ENCODE measurements at places on chromosomes 11 and 22.

DNA sequence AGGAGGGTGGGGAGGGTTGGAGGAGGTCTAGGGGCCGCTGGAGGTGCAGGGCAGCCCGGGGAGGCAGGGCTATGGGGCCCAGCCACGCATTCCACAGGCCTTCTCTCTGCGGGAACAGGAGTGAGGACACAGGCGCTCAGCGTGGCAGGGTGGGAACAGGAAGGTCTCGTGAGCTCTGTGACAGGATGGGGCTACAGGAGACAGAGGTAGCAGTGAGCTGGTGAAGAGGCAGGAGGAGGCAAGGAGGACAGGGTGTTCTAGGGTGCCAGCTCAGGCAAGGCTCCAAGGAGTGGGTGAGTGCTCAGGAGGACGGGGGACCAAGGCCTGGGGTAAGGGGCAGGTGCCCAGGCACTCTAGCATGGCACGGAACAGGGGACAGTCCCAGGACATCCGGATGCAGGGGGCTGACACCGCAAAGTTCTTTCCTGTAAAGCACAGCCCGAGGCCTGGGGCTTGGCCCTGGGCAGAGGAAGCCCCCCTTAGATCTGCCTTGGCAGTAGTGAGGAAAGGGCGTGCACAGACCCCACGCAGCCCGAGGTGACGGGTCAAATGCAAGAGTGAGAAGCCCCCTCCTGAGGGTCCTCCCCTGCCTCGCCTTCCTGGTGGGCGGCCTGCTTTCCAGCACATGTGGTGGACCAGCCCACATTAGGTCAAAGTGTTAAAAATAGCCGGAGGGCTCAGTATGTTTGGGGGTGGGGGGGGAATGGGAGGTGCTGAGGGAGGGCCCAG, 4.7 kb upstream of the NEAT1 start:
- peak; percentile 55 for DNase-seq

DNA sequence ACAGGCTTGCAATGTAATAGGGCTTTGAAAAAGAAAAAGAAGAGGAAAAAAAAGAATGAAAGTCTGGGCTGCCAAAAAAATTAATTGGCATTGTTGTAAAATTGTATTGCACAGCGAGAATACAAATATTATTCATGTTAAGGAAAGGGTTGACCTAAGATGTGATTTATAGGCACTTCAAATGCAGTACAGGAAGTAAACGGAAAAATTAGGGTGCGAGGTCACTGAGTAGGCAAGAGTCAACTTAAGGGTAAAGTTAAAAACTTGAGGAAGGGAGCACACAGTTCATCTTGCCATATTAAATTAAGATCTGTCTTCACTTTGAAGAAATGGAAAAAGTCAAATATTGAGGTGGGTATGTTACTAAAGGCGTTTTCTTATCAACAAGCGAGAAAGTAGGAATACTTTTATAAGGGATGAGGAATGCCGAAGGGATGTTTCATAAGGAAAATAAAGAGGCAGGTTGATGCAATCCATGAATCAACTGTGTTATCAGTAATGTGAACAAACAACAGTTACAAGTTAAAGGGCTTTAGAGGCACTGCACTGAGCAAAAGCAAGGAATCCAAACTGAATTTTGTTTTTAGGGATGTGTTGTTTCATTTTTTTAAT, 123.0 kb downstream of the WT1 start:
- DNase-seq, result no peak

GRCh38 chr11:117099696-117100095, 1.5 kb upstream of the SIK3 start:
- DNase-seq, result no peak

DNA sequence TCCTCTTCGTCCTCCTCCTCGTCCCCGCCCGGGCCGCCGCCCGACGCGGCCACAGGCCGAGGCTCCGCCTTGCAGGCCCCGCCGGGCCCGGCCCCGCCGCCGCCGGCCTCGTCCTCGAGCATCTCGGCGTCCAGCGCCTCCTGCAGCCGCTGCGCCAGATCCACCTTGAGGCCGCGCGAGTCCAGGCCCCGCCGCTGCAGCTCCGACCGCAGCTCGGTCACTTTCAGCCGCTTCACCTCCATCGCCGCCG, 417 bp downstream of the HNRNPUL2 start:
- DNase-seq, result no peak

- DNase-seq, result no peak
These were observed 309.3 kb downstream of the SOX6 start for GRCh38 chr11:16047073-16047472.

GRCh38 chr11:77026221-77026620, 8.0 kb upstream of the B3GNT6 start:
- DNase-seq, result no peak

- DNase-seq, result no peak
These were observed 36.8 kb downstream of the YAP1 start for GRCh38 chr11:102147015-102147414.

- no peak for DNase-seq
These were observed 107.4 kb upstream of the SERPIND1 start for GRCh38 chr22:20666560-20666959.

DNA sequence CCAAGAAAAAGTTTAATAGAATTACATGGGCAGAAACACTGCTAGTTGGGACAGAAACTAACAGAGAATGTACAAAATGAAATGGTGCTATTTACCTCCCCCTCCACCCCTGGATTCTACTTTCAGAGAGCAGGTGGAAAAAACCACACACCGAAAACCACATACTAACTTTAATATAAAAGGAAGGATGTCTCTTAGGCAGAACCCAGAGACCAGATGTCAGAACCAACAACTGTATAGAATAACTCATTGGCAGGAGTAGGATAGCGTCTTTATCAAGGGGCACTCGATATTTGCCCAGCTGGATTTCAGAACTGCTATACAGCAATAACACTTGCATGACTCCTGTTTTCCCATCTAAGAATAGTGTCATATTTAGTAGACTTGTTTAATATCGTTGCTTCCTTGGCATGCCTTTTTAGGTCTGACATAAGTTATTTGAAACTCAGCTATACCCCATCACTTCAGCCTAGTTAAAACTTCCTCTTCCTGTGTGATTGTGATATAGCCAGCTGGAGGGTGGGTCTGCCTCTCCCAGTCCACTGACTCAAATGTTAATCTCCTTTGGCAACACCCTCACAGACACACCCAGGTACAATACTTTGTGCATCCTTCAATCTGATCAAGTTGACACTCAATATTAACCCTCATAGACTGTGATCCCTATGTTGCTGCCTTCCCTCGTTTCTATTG, 1.2 kb downstream of the SLC22A25 start:
- DNase-seq, result no peak

- DNase-seq, result no peak
These were observed 64.7 kb upstream of the TBCEL start for GRCh38 chr11:120959189-120959588.

GRCh38 chr11:111439901-111440300, 60.8 kb upstream of the POU2AF1 start:
- DNase-seq, result no peak

DNA sequence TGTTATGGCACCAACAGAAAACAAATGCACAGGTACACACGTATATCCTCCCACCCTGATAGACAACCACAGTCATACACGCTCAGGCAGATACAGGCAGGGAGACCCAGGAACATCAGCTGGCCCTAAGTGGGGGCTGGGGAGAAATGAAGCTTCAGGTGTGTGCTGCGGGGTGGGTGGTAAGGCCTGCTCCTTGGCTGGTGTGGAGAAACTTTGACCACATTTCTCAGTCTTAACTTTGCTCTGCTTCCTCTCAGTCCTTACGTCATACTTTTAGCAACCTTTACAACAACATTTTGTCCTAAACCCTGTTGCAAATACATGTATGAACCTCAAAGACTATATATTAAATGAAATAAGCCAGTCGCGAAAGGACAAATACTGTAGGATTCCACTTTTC, 6.7 kb upstream of the ANAPC15 start:
- DNase-seq, result no peak

- DNase-seq, result no peak
These were observed 78.8 kb downstream of the RELT start for GRCh38 chr11:73454987-73455386.

DNA sequence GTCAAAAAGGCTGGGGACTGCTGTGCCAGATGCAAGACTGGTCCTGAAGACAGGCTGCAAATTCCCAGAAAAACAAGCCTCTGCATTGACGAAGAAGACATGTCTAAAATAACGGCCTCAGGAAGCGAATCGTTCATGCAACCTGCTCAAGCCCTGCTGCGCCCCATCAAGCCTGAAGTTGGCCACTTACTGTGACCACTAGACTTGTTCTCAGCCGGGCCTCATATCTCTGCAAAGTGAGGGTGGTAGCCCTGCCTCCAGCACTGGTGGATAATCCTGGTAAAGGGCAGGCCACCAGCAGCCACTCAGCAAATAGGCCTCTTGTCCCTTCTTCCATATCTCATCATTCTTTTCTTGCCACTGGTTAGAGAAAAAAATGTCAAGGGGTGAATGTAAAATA, 11.8 kb downstream of the LTO1 start:
- DNase-seq, result no peak

DNA sequence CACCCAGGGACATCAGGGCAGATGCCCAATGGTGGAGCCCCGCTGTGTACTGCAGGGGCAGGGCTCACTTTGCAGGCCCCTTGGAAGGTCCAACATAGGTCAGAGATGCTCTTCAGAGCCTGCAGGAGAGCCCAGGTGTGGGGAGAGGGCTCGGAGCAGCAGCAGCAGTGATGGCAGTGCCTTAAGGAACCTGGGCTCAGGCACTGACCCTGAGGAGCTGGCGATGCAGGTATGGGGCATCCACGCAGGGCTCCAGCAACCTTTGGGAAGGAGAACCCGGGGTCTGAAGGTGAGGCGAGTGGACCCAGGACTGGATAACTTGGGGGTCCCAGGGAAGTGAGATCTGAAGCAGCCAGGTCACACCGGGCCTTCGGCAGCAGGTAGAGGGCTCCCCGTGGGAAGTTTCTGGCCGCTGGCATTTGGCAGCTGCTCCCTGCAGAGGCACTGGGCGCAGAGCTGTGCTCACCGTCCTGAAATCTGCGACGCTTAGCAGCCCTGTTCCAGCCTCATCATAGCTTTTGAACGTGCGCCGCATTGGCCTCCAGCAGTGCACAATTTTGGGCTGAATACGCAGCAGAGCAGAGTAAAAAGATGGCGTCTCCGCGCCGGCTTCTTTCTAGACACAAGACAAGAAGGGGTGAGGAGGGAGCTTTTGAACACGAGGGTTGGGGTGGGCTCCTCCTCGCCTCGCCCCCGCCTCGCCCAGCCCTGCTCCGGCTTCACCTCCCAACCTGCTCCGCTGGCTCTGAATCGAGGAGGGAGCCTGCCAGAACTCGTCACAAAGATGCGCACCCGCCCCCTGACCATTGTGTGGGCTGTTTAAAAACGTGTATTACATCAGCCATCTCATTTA, 118.8 kb downstream of the MPPED1 start:
- no peak for DNase-seq

GRCh38 chr11:104705490-104706190, 192.6 kb downstream of the CASP12 start:
- peak; percentile 91 for DNase-seq

- no peak for DNase-seq
These were observed 67.2 kb upstream of the MTMR2 start for GRCh38 chr11:95991101-95991500.

DNA sequence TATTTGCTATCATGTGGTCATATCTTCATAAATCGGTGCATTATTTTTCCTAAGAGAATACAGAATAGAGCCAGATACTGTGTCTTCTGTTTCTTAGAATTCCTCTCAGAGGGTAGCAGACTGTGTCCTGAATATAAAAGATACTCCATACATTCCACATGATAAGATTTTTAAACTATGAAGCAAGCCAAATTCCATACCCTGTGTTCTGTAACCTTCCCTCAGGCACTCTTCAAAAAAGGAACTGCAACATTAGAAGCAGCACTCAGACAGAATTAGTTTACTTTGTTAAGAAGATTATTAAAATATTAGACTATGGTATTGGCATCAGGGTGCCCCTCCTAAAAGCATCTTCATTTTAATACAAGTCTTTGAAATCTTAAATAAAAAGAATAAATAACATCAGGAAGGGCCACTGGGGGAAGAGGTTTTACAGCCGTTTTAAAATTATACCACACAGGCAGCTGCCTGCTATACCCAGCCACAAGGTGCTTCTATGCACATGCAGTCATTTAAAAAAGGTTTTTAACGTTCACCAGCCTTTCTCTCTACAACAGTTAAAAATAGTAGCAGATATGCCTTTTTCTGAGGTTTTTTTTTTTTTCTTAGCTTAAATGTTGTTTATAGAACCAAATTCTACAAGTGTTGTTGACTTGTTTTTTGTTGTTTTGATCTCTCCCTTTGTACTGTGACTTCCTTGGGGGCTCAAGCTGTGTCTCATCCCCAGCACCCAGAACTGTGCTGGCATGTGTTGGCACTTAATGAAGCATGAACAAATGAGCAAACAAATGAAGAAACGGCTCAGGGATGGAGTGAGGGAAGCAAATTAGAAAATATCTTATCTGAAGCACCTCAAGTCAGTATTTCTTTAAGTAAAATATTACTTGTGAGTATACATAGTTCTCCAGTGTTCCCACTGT, 54.7 kb upstream of the CCDC89 start:
- DNase-seq, result no peak

DNA sequence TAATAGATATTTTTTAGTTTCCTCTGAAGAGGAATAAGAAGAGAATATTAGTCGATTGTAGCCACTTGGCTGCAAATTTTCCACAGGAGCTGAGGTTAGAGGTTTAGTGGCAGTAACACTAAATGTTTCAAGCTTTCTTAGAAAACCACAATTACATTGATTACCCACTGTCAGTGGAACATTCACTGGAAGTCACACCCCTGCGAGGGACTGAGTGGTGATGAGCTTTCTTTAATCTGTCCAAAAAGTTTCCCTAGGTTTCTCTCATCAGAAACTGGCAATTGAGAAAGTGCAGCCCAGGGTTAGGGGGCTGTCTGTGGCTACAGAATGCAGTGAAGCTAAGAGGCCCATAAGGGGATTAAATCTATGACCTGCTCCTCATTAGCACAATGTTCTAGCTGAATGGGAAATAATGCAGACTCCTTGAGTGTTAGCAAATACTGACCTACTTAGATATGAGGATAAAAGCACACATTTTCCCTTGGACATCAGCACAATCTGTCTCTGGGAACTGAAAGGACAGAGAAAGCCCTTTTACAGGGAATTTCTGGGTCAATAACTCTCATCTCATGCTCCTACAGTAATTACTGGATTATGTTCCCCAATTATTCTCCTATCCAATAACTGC, 189.5 kb downstream of the FAM76B start:
- DNase-seq, result no peak

DNA sequence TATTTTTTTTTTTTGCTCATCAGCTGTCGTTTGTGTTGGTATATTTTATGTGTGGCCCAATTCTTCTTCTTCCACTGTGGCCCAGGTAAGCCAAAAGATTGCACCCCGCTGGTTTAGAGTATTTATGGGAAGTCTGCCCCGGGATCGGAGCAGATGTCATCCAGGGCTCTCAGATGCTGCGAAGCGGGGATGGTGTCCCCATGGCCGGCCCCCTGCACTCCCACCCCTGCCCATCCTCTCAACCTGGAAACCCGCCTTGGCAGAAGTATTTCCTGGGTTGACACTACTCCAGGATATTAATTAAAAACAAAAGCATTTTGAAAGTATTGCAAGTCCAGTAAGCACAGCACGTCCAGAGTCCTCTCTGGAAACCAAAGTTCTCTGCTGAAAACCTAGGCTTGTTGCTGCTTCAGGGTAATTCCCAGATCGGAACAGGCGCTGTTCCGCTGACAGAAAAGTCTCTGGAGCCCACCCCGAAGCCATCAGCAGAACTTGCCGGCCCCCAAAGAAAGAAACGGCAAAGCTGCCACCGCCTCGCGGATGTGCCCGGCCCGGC, 833 bp downstream of the SCUBE2 start:
- DNase-seq, result no peak

GRCh38 chr11:74332291-74332690, 20.9 kb upstream of the P4HA3 start:
- DNase-seq, result no peak

GRCh38 chr22:45834241-45834640, 142.7 kb downstream of the WNT7B start:
- DNase-seq, result no peak
